ENCODE measurements at places on chromosomes 7 and 10. TPM values are rescaled to one million over a fixed set of nuclear protein-coding genes. Genes with fewer than 3 reads are reported as not detected.

Gene HELLS
- 16.2 TPM for total RNA-seq

DNA sequence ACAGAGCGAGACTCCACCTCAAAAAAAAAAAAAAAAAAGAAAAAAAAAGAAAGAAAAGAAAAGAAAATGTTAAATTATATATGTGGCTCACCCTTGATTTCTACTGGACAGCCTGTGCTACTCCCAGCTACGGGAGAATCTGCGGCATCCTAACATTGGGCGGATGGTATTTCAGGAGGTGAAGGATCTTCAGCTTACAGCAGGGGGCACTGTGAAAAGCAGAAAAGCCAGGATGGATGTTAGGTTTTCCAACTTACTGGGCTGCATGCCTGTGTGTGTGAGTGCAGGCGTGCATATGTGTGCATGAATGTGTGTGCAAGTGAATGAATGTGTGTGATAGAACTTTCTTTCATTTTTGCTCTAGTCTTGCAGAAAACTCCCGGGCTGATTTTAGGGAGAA lies 1066.5 kb downstream of the TYW1 start:
- no peak for DNase-seq

GRCh38 chr7:133662830-133663229 lies 410.0 kb downstream of the EXOC4 start:
- no peak for DNase-seq

DNA sequence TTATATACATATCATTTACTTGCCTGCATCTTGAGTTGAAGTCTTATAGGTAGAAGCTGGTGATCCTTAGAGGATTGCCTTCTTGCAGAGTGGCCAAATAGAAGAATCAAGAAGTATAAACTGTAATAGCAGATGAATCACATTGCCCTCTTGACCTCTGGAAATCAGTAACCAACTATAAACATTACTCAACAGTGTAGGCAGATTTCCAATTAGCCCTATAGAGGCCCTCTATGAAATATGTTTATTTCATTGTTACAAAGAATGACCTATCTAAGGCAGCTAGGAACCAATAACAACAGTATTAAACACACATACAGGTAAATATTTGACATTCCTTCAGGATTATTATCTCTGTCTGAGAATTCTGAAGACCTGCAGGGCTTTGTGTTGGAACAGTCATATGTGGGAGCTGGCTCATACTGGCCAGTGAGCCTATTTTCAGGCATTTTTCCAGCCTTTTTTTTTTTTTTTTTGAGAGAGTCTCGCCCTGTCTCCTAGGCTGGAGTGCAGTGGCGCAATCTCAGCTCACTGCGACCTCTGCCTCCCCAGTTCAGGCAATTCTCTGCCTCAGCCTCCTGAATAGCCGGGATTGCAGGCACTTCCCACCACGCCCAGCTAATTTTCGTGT lies 7.2 kb upstream of the SRI start:
- DNase-seq: peak; percentile 64

DNA sequence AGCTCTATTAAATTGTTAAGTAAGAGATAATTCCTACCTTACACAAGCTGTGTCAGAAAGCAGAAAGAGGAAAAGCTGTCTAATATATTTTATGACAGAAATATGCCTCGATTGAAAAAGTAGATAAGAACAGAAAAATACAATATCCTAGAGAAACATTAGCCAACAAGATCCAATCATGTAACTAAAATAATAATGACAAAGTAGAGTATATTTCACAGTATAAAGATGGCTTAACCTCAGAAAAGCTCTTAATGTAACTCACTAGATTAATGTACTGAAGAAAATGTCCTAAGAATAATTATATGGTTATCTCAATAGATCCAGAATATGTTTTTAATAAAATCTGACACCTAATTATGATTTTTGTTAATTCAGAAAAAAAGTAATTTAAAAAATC lies 89.8 kb upstream of the HABP2 start:
- DNase-seq: no peak

Gene GDF2
- total RNA-seq: not detected

Gene CLEC5A
- not detected for total RNA-seq

GRCh38 chr10:131886237-131886636 lies 14.6 kb upstream of the PPP2R2D start:
- no peak for DNase-seq

DNA sequence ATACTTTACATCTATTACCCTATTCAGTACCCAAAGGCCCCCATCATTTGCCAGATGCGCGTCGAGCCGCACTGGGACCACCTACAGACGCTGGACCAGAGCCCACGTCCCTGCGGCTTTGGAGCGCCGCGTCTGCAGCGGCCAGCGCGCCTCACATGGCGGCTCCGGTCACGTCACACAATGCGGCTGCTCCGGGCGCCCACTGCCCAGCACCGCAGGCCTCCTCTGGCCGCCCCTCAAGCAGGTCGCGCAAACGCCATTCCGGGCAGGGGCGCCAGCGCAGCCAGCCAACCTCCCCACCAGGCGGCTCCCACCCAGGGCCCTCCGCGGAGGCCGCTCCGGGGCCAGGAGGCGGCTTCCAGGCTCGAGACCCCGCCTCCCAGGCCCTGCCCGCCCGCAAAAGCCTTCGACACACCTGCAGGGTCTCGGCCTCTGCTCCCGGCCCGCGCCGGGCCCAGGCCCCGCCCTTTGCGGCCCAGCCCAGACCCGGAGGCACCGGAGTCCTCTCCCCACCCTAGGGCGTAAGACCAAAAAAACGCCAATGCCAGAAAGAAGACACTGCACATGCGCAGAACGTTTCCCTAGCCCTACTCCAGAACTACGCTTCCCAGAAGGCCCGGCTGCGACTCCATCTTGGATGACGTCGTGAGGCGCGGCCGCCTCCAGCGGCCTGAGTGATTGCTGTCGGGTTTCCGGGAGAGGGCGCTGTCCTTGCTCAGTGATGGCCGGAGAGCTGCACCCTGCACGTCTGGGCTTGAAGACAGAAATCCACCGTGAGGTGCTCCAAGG lies at the start of gene ZNF25:
Gene ZNF25 (minus strand): TSS at position 557 of the 789 bp plus-strand sequence. CDS start 4,925 bp downstream, outside the sequence.
- DNase-seq: peak; percentile 93

Gene NKX2-3
- not detected for total RNA-seq

DNA sequence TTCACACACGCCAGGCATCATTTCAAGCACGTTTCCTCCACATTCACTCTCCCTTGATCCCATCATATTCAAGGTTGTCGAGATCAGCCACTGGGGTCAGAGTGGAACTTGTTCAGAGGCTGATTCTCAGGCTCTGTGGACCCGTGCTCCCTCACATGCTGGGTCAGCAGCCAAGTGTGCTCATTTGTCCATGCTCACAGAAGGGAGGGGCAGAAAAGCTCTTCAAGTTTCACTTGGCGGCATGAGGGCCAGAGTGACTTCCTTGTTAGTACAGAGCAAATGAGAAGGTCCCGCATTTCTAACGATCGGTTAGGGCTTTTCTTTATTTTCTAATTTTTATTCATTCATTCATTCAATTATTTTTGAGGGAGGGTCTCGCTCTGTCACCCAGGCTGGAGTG lies 82.2 kb downstream of the EBLN1 start:
- no peak for DNase-seq

- DNase-seq: peak; percentile 18
Observed at GRCh38 chr10:451021-451471, 238.4 kb downstream of the DIP2C start.

GRCh38 chr10:65355141-65355680 lies 1570.6 kb upstream of the LRRTM3 start:
- DNase-seq: no peak

- DNase-seq: no peak
Observed at GRCh38 chr10:106955133-106955532, 209.4 kb downstream of the SORCS1 start.

- DNase-seq: no peak
Observed at GRCh38 chr7:33761449-33762080, 143.8 kb upstream of the BMPER start.

GRCh38 chr10:122624546-122624945 lies 64.0 kb downstream of the DMBT1 start:
- no peak for DNase-seq

- DNase-seq: peak; percentile 58
Observed at GRCh38 chr10:77504873-77505257, 132.7 kb downstream of the KCNMA1 start.

GRCh38 chr7:78018641-78019446 lies 220.3 kb downstream of the PHTF2 start:
- DNase-seq: peak; percentile 39

Gene ALOX5
- total RNA-seq: 1.8 TPM

DNA sequence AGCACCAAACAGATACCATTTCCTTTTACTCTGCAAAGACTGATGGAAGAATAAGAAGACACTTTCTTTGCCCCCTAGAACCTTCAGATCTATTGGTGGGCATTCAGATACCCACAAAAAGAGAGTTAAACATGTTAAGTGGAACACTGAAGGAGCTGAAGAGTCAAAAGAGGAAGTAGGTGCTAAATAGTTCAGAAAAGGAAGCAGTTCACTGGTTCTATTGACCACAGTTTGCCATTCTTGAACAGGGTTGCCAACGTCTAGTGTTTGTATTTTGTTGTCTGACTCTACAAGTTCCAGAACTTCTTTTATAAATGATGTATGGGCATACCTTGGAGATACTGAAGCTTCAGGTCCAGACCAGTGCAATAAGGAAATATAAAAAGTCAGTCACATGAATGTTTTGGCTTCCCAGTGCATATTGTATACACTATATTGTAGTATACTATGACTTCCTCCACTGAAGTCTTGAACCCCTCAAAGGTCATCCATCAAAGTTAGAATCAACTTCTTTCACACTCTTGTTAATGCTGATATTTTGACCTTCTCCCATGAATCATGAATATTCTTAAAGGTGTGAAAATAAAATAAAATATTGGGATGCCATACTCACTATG lies 47.5 kb upstream of the AGR3 start:
- no peak for DNase-seq

Gene CNPY1
- not detected for total RNA-seq

Gene SEMA3D
- 17.7 TPM for total RNA-seq

- DNase-seq: no peak
Observed at GRCh38 chr7:25897261-25897782, 254.7 kb upstream of the NFE2L3 start.

Gene ADRB1
- total RNA-seq: 0.62 TPM

DNA sequence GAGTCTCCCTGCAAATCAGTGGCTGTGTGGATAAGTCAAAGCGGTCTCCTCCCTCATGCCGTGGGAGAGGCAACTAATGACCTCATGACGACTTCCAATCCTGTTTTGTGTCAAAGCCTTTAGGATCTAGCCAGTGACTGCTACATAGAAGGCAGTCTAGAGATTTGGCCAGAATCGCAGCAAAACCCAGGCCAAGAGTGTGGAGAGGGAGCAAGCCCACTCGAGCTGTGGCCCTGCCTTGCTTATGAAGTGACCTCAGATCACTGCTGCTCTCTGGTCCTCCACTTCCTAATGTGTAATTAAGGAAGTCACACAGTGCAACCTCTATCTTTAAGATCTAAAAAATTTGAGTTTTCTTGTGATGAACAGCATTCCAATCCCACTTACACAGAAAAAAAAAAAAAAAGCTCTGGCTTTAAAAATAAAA lies 296.7 kb upstream of the KLF6 start:
- peak; percentile 64 for DNase-seq

Gene TSPAN33
- total RNA-seq: 6.5 TPM

GRCh38 chr10:133258818-133259601 lies 17.7 kb downstream of the ADAM8 start:
- DNase-seq: peak; percentile 99

DNA sequence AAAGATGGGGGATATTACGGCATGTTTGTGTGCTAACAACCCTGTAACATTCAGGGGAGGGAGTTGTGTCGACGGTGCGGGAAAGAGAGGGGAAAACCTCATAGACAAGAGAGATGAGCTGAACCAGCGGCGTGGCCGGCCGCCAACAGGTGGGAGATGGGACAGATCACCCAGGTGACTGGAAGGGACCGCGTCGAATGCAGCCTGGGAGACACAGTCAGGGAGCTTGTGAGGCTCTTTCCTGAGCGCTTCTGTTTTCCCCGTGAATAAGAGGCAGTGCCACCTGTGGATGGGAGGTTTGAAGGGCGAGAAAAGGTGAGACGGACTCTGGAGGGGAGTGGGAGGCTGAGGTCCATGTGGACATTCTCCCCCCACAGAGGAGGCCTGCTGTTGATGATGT lies 9.9 kb upstream of the PRKAG2 start:
- DNase-seq: no peak

GRCh38 chr10:65622608-65623007 lies 1303.2 kb upstream of the LRRTM3 start:
- no peak for DNase-seq

- DNase-seq: peak; percentile 96
Observed at GRCh38 chr7:137873979-137874777, 27.4 kb upstream of the DGKI start.

Gene ACSL5
- 0.79 TPM for total RNA-seq

DNA sequence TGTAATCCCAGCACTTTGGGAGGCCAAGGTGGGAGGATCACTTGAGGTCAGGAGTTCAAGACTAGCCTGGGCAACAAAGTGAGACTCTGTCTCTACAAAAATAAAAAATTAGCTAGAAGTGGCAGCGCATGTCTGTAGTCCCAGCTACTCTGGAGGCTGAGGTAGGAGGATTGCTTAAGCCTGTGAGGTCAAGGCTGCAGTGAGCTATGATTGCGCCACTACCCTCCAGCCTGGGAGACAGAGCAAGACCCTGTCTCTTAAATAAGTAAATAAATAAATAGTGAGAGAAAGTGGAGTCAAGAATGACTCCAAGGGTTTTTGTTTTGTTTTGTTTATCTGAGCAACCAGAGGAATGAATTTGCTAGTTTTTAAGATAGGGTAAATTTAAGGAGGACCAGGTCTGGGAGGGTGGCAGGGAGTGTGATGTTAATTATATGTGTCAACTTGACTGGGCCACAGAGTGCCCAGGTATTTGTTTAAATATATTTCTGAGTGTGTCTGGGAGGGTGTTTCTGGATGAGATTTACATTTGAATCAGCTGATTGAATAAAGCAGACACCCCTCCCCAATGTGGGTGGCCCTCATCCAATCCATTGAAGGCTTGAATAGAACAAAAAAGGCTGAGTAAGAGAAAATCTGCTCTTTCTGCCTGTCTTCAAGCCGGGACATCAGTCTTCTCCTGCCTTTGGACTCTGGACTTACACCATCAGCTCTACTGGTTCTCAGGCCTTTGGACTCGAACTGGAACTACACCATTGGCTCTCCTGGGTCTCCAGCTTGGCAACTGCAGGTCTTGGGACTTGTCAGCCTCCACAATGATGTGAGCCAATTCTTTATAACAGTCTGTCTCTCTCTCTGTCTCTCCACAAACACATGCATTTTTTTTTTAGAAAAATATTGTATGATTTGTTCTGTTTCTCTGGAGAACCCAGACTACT lies 23.5 kb downstream of the IMPDH1 start:
- no peak for DNase-seq

GRCh38 chr7:7399707-7400106 lies 136.0 kb downstream of the COL28A1 start:
- DNase-seq: peak; percentile 19

GRCh38 chr7:29965030-29965429 lies 24.6 kb downstream of the SCRN1 start:
- no peak for DNase-seq

GRCh38 chr7:39017369-39017915 lies 39.7 kb downstream of the POU6F2 start:
- DNase-seq: no peak

GRCh38 chr10:8060010-8060703 lies 5.7 kb downstream of the GATA3 start:
- peak; percentile 67 for DNase-seq

- DNase-seq: no peak
Observed at GRCh38 chr10:117804470-117805011, 242.2 kb downstream of the RAB11FIP2 start.

Data from astrocyte (in vitro differentiated cells and primary cell).